ENCODE measurements at places on chromosomes 11 and 22.

DNA sequence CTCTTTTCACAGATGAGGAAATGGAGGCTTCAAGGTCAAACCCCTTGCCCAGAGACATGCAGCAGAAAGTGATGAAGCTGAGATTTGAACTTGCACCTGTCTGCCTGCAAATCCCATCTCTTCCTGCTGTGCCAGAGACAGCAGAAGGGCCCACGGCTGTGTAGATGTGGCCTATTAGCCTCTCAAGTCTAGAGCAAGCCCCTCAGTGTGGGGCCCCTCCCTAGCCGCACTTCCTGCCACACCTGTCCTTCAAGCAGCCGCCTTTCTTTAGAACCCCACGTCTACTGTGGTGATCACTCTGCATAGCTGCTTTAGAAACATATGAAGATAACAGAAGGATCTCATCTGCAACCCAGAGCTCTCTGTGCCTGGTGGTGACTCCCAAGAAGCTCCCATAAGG lies 41.2 kb upstream of the JAM3 start:
- DNase-seq = no peak

- DNase-seq = peak; percentile 58
Observed at GRCh38 chr11:121665206-121665838, 212.6 kb upstream of the SORL1-AS1 start.

DNA sequence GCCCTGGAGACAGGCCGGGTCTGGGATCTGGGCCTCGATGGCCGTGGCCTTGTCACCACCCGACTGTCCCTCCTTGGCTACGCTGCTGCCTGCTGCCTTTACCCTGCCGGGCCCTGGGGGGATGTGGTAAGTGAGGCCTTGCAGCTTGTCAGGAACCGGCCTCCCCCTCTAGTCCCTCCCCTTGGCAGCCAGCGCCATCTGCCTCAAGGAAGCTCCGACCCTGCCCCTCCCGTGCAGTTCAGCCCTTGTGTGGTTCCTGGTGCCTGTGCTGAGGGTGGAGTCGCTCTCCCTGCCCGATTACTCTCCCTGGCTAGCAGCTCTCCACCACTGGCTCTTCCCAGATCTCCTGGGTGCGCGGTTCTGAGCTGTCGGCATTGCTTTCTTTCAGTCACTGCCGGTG lies 33.7 kb downstream of the CTTN start:
- no peak for DNase-seq

- DNase-seq = no peak
Observed at GRCh38 chr22:28241656-28242290, 322.7 kb upstream of the PITPNB start.

DNA sequence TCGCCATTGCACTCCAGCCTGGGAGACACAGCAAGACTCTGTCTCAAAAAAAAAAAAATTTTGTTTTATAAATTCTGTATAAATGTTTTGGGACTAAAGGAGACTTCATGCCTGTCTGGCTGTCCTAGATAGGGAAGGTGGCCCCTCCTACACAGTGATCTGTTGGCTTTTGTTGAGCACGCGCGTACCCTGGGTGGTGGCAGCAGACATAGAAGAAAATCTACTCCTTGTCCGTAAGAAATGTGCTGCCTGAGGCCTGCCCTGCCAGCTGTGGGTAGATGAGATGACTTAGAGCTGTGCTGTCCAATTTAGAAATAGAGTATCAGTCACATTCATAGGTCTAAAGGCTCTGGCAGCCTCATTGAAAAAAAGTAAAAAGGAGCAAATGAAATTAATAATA lies 37.0 kb downstream of the AP2A2 start:
- no peak for DNase-seq

GRCh38 chr11:40149721-40150120 lies 1309.7 kb downstream of the LRRC4C start:
- DNase-seq = no peak

- DNase-seq = no peak
Observed at GRCh38 chr11:3664032-3664630, 7.1 kb downstream of the CHRNA10 start.

DNA sequence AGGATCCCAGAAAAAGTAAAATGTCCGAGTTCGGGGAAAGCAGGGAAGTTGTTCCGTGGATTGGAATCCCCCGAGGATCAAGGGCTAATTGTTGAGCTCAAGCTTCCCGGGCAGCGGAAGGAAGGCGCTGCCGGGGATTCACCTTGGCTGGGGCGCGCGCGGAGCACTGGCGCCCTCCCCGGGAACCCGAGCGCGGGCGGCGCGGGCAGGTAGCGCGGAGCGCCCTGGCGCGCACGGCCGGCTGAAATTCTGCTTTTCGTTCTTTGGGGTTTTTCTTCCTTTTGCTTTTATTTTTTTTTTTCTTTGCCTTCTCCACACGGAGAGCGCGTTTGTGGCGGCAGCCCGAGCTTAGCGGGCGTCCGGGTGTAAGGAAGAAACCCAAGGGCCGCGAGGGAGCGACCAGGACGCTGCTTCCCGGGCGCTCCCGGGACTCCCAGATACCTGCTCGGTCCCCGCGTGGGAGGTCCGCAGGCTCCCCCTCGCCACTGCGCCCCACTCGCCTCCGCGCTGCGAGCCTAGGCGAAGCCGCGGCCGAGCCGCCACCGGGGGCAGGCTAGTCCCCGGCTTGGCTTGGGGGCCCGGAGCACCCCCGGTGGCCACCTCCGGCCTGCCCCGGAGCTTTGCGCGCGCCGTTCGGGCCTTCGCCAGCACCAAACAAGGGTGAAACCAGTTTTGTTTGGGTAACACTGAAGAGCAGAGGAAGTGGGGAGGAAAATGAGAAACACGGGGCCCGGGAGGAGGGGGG lies 4.8 kb upstream of the IGF2 start:
- no peak for DNase-seq

- DNase-seq = no peak
Observed at GRCh38 chr11:3747704-3748103, 49.6 kb downstream of the NUP98 start.

- no peak for DNase-seq
Observed at GRCh38 chr22:32822179-32822877, 20.8 kb downstream of the TIMP3 start.

DNA sequence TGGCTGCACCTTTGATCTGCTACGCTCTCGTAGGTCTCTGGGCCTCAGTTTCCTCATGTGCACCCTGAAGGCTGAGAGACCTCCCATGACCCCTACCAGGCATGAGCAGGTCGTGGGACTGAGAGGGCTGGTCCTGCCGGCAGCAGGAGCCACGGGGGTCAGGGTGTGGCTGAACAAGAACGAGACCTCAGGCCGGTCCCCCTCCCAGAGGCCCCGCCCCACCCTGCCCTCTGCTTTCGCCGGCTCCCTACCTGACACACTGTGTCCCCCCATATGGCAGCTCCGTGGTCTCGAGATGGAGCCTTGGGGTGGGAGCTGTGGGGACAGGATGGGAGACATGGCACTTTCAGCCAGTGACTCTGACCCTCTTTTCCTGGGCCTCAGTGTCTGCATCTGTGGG lies 40.6 kb downstream of the CDKN1C start:
- no peak for DNase-seq

DNA sequence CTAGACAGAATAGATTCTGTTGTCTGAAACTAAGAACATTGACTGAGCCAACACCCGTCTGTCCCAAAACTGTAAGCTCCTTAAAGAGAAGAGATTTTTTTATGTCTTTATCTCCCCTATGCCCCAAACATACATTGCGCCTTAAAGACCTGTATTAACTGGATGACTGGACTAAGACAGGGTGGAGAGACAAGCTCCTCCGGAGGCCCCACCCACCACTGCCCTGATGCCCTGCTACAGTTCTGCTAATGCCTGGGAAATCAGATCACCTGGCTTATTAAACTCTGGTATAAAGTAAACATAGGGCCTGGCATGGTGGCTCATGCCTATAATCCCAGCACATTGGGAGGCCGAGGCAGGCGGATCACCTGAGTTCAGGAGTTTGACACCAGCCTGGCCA lies 203.7 kb downstream of the TENM4 start:
- DNase-seq = no peak

DNA sequence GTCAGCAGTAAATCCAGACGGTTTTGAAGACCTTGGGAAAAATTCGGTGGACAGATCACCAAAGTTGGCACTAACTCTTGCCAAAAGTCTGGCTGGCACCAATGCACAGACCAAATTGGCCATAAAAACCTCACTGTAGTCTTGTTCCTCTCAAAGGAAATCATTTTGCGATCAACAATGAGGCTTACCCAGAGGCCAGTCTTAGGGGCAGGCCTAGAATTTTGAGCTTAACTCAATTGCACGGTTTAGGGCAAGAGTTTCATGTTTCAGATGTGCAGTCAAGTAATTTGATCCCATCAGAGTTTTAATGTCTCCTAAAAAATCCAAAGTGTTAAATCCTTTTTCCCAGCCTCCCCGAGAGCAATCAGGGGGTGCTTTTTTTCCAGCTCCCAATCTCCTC lies 19.0 kb downstream of the MPPED2 start:
- DNase-seq = no peak

DNA sequence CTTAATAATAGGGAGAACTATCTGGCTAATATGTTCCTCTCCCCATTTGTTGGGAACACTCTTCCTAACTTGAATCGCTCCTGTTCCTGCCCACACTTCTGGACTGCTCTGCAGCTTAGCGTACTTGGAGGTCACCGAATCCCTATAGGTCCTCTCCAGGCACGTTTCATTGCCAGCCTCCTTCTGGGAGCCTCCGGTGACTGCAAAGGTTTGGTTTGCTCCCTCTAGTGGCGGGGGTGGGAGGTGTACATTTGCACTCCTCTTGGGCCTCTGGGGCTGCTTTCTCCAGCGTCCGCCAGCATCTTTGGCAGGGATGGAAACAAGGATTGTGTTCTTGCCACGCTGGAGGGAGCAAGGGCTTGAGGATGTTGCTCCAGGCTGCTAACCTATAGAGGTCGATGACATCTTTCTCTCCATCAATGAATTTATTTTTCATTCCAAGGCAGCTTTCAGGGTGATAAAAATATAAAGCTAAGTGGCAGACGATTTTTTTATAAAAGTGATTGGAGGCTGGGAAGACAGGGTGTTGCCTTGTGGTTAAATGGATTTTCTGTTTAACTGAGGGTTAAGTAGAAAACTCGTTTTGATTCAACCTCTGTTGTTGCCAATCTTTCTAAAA lies 48.7 kb downstream of the TSPAN18 start:
- DNase-seq = no peak

DNA sequence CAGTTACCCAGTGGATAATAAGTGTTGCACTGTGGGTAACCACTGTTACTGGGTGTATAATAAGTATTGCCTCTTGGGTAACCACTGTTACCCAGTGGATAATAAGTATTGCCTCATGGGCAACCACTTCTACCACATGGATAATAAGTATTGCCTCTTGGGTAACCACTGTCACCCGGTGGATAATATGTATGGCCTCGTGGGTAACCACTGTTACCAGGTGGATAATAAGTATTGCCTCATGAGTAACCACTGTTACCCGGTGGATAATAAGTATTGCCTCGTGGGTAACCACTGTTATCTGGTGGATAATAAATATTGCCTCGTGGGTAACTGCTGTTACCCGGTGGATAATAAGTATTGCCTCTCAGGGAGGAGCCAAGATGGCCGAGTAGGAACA lies 29.7 kb upstream of the NXPE4 start:
- DNase-seq = peak; percentile 16

DNA sequence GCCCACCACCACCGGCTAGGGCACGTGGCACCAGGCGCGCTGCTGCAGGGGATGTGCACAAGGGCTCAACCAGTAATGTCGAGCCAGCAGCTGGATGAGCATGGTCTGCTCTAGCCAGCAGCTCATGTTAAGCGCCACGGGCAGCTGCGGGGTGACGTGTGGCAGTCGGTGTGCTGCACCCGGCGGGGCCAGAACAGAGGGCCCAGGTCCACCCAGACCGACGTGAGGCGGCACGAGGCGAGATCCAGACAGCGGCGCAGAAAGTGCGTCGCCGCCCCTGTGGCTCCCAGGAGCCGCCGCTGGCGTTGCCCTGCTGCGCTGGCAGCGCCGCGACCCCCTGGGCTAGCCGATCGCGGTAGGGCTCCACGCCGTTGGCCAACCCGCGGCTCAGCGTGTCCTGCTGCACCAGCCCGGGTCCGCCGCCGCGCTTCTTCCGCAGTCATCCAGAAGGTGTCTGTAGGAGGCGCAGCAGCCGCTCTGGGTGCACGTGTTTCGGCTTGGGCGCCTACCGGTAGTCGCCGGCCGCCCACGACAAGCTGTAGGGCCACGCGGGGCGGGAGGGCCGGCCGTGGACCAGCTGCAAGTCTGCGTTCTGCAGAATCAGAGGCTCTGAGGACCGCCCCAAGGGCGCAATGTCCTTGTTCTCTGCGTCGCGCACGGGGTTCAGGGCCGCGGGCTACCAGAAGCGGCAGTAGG lies 4.6 kb upstream of the GALR3 start:
- DNase-seq = no peak

DNA sequence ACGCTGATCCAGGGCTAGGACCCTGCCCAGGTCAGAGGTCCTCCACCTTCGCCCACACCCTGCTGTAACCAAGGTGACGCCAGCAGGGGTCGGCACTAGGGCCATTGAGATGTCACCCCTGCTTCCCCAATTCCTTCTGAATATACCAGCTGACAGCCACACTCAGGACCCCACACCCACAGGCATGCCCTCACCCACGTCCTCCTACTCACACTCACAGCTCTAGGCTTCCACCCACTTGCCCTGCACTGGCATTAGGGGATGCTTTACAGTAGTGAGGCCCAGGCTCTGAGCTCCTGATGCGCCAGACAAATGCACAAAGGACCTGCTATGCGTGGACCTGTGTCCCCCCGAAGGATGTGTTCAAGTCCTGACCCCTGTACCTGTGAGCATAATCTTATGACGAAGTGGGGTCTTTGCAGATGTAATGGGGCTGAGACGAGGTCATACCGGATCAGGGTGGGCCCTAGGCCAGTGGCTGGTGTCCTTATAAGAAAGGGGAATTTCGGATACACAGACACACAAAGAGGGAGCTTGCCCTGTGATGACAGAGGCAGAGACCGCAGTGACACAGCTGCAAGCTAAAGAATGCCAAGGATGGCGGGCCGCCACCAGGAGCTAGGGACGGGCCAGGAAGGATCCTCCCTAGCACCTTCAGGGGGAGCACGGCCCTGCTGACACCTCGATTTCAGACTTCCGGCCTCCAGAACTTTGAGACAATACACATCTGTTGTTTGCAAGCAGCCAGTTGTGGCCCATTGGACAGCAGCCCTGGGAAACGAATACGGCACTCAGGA lies 11.2 kb downstream of the WNT11 start:
- no peak for DNase-seq

GRCh38 chr22:50252082-50253045 lies 1.3 kb upstream of the HDAC10 start:
- no peak for DNase-seq

GRCh38 chr22:49565516-49565855 lies 262.2 kb downstream of the BRD1 start:
- DNase-seq = no peak
